ENCODE measurements at places on chromosomes 12 and 14.

GRCh38 chr12:50647031-50647430 is 116.9 kb upstream of the ATF1 start:
- DNase-seq = no peak

- peak; percentile 80 for DNase-seq
These were observed 2.2 kb downstream of the RCOR1 start for GRCh38 chr14:102594514-102595175.

GRCh38 chr14:85943192-85943591 is 413.2 kb downstream of the FLRT2 start:
- DNase-seq = no peak

DNA sequence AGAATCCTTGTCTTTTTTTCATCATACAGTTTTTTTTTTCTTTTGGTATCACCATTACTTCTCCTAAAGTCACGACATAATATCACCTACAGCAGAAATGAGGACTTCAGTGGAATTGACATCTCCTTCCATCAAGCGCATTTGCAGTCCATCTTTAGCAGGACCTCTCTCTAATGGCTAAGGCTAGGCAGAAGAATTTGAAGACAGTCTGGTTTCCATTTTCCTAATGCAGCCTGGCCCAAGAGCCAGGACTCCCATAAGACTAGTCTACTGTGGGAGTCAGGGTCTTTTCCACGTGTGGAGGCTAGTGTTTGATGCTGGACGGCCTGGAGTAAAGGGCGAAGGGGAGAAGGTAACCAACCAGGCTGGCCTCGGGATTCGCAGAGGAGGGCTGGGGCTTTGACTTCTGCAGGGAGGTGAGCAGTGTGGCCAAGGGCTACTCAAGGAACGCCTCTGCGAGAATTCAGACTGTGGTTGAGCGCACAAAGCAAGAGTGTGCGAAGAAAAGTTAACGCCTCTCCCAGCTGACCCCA is 769 bp upstream of the ZNF740 start:
- no peak for DNase-seq

DNA sequence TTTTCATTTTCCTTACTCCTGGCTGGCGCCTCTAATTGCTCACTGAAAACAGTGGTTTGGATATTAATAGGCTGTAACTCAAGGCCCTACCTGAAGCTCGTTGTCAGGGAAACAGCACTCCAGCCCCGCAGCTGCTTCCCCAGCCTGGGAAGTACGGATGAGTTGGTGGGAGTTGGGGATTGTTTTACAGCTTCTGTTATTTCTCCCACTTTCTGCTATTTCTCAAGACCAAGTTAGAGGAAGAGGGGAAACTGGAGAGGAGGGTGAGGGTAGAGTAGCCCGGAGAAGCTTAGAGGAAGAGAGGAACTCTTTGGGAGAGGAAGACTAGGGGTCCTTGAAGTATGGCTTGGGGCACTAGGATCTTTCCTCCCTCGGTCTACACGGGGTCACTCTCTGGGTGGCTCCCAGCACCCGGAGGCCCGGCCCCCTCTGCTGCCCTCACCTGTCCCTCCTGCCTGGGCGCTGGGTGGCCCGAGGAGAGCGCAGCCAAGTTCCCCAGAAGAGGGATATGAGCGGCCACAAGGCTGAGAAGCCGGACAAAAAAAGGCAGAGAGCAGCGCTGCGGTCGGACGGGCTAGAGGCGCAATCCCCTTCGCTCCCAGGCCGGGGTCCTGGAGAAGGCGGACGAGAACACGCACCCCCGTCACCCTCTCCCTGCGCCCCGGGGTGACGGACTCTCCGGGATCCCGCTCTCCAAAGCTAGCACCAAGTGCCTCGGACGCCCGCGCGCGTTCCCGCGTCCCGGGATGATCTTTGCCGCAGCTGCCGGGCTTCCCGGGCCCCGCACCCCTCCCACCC is 671 bp downstream of the SPTB start:
- no peak for DNase-seq

- DNase-seq = no peak
These were observed 9.8 kb downstream of the GPR135 start for GRCh38 chr14:59455411-59455810.

DNA sequence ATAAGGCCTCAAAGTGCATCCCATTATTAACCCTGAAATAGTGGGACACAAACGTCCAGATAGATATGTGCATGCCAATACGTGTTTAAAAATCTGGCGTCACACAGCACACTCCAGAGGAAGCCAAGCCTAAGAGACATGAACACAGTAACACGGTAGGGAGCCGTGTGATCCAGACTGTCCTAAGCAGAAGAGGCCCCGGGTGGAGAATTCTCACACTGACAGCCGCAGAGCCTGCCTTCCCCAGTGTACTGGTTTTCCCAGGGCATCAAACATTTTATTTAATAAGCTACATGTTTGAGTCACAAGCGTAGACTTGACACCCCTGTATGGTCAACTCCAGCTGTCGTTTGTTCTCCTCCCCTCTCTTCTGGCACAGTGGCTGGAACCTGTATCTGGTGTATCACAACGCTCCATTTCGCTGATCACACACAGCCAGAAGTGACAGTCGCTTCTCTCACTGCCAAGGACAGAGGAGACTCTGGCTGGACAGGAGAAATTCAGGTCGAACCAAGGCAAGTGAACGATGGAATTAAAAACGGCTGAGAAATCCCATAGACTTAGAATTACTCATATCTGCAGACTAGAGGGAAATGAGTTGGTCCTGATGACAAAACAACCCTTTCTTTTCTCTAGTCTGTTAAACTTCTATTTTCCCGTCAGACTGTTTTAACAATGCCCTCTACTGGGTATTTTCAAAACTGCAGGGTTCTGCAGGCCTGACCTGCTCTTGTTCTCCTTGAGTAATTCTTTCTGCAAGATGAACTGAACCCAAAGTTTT is 359.9 kb downstream of the RGS6 start:
- DNase-seq = no peak

DNA sequence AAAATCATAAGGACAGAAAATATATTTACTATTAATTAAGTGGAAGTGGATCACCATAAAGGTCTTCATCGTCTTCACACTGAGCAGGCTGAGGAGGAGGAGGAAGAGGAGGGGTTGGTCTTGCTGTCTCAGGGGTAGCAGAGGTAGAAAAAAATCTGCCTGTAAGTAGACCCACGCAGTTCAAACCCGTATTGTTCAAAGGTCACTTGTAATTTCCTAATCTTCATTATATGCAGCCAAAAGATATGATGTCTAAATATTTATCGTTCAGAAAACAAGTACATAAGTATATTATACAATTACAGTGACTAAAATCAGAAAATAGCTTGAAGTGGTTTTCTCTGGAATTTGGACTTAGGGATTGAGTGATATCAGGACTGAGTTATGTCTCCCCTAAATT is 72.1 kb downstream of the GTF2A1 start:
- no peak for DNase-seq

GRCh38 chr14:96626121-96626768 is 124.1 kb downstream of the PAPOLA start:
- DNase-seq = no peak

DNA sequence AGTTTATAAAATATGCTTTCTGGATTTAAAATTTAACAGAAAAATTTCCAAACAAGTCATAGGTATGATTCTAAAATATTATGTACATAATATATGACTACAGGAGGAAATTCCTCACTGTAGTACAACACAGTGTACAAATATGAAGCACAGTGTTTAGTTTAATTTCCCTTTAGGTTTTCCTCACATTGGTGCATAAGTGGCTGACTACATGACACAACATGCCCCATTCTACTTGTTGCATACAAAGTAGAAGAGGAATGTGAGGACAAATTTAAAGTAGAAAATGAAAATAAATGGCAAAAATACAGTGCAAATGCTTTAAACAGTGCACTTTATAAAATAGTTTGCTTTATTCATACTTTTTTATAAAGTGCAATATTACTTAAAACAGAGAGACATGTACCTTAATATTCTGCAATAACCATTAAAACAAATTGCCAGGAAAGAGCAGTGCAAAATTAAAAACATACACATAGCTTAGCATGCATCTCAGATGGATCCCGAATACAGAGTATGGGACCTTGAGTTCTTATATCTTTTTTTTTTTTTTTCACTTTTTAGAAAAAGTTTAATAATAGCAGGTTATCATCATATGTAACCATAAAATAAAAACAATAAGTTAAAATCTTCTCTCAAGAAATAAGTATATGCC is 54.8 kb upstream of the TTC7B start:
- DNase-seq = no peak

DNA sequence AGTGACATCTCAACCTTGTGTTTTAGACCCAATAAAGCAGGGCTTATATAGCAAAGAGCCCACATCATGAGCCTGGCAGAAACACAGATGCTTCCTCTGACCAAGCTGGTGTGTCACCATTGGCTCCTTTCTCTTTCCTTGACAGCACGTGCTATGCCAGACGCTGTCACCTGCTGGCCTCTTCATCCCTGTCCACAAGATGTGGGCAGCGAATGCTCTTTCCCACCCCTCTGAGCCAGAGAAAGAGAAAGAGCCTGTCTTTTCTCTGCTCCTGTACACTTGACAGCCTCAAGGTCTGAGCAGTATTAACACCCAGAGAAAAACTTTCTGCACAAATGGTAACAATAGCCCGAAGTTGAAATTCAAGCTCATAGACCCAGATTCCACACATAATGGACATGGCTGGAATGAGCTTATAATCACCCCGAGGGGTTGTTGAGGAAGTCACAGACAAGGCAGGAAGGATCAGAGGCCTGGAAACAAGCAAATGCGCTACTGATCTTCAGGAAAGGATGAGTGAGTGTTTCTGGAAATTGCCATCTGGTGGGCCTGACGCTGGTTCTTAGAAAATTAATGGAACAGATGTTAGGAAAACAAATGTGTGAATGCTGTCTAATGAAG is 8.9 kb downstream of the TGFB3 start:
- DNase-seq = no peak

DNA sequence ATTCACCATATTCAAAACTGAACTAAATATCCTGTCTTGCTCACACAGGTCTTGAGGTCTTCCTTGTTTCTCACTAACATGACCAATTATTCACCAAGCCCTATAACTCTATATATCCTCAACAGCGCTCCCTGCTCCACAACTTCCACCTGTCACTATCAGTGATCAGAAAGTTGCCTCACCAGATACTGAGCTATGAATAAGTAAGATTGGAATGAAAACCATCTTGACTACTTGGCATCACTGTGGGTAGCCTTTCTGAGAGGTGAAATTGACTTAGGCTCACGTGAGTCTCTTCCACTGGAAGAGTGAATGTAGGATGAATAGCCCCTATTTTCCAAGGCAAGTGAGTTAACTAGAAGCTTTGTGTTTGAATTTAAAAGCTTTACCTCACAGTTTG is 167.1 kb downstream of the PIK3C2G start:
- no peak for DNase-seq

GRCh38 chr12:76556368-76556767 is 3.2 kb downstream of the OSBPL8 start:
- no peak for DNase-seq

GRCh38 chr12:52708010-52708409 is 4.7 kb upstream of the KRT77 start:
- DNase-seq = no peak

DNA sequence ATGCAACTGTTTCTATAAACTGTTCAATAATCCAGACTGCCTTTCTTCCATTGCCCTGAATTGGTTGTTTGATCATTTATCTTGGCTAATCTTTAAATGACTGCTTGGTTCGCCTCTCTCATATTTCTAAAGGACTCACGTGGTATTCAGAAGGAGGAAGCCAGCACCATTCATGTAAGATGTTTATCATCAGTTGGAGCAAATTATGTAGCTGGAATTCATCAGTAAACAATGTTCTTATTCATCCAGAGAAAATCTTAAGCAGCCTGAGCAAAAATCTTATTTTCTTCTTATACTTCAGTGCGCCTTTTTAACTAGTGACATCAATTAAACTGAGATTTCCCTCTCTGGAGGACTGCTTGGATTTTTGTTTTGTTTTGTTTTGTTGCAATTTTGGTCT is 538.7 kb upstream of the TMEM132C start:
- no peak for DNase-seq

Measured in GM19239 (cell line).